ENCODE measurements at places on chromosomes 5 and 9.

- DNase-seq: no peak
Observed at GRCh38 chr5:158163451-158164295, 304.7 kb upstream of the CLINT1 start.

DNA sequence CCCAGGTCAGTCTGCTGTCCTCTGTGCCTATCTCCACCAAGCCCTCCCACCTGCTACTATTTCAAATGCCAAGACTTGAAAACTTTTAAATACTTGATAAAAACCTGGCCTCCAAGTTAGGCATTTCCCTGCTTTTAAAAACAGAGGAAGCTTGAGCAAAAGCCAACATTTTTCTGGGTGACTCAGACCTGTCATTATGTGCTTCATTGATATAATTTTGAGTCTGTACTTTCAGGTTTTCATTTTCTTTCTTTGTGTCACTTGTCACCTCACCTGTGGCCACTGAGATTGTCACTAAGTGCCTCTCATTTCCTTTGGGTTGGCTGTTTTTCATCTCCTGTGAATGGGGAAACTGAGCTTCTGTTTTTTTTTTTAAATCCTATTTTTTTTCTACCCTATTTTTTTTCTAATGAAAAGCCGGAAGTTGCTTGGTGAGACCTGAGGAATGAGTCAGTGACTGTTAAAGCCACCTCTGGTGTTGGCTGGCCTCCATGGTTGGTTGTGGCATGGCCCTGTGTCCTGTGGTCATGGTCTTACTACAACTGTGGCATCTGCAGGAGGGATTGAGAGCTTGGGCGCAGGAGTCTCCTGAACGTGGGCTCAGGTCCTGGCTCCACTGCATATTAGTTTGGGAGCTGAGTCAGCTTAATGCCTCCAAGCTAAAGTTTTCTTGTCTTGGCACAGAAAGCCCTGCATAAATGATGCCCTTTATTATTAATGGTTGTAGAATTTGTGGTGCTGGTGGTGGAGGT lies 56.7 kb downstream of the ARHGAP26 start:
- no peak for DNase-seq

DNA sequence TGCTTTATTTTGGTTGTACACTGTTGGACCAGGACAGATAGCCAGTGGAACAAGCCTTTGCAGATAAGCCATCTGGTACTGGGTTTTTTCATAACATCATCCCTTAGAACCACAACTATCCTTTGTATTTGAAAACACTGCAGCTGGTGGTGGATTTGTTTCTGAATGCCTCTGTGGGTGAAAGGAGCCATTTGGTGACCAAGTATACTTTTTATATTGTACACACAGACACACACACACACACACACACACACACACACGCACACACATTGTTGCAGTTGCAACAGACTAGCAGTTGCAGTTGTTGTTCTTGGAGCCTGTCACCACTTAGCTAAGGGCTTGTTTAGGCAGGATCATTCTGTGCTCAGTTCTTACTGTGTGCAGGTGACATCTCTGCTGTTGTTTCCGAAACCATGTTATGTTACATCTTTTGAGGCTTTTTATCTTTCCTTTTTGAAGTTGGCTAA lies 22.9 kb upstream of the CAVIN4 start:
- DNase-seq: no peak

- DNase-seq: no peak
Observed at GRCh38 chr5:170660531-170660930, 123.0 kb upstream of the GABRP start.

- DNase-seq: no peak
Observed at GRCh38 chr9:81312346-81312745, 377.0 kb downstream of the TLE1 start.

- DNase-seq: no peak
Observed at GRCh38 chr9:7802666-7803065, 3.1 kb upstream of the DMAC1 start.

GRCh38 chr9:133493428-133493827 lies 14.5 kb upstream of the SLC2A6 start:
- DNase-seq: no peak

GRCh38 chr5:76755779-76756637 lies 40.1 kb downstream of the F2R start:
- DNase-seq: no peak

DNA sequence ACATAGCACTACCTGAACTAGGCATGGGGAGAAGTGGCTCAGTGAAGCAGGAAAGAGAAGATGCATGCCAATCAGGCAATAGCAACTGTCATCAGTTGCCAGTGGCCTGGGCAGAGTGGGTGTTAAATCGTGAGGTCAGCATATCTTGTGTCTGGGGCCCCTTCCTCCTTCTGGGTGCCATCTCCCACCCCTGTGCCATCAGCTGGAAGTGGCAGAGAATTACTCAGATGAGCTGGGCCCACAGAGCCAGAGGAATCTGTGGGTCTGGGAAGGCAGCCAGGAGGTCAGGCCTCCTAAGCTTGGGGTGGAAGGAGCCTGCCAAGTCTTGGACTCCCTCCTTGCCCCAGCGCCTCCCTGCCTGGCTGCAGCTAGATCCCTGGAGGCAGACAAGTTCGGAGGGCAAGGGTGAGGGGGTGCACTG lies 66.5 kb downstream of the GALNT12 start:
- DNase-seq: no peak

- no peak for DNase-seq
Observed at GRCh38 chr5:97096846-97097245, 45.6 kb downstream of the LIX1 start.

- DNase-seq: no peak
Observed at GRCh38 chr9:135228345-135228982, 141.0 kb downstream of the OLFM1 start.

GRCh38 chr5:140733098-140733497 lies 32.9 kb downstream of the ZMAT2 start:
- no peak for DNase-seq

DNA sequence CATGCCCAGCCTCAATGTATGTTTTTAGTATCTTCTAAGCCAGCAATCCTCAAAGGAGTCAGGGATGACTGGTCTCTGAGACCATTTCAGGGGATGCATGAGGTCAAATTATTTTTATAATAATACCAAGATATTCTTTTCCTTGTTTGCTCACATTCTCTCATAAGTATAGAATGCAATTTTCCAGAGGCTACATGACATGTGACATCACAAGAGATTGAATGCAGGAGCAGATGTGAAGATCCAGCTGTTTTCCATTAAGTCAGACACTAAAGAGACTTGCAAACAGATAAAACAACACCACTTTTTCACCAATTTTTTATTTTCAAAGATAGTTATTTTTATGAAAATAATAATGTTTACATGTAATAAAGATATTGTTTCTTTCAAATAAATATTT lies 22.0 kb upstream of the FREM1 start:
- no peak for DNase-seq

DNA sequence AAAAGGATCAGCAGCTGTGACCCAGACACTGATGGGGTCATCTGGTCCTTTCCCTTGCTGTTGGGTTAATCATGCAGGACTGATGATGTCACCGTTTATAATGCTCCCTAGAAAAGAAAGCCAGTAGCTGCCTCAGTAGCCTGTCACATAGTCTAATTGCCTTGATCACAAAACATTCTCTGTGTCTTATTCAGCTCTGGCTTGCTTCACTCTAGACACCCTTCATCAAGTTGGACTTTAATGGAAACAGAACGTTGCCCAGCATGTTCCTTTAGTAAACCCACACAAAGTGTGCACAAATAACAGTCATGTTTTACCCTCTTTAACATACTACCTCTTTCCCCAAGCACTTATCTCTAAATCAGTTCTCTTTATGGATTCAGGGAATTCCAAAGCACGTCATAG lies 170.8 kb downstream of the SGCD start:
- no peak for DNase-seq

DNA sequence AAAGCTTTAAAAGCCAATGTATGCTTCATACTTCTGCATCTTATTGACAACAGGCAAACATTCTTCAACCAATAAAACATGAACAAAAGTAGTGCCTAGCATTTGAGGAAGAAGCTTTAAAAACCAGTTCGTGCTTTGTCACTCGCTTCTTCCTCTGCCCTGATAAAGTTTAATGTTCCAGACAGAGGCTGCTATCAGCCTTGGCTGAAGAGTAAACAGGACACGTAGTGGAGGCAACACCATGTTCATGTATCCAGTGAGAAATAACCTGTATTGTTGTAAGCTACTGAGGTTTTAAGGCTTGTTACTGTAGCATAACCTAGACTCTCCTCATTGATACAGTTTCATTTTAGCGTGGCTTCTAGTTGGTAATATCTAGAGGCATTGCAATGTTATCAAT lies 3.2 kb upstream of the FUBP3 start:
- DNase-seq: no peak

DNA sequence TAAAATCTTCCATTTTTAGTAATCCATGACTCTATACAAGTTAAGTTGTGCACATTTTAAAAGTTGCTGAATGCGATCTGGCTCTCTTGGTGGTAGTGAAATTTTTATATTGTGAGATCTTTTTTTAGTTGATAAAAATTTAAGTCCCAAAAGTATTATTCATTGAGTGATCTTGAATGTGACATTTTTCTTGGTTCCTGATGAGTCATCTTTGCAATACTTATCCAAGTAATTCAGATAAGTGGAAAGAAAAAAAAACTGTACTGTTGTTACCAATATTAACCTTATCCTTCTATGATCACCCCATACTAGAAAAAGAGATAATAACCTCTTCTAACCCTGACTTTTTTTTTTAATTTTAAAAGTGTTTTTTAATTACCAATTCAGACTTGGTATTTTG lies 601.3 kb downstream of the PSAT1 start:
- no peak for DNase-seq

DNA sequence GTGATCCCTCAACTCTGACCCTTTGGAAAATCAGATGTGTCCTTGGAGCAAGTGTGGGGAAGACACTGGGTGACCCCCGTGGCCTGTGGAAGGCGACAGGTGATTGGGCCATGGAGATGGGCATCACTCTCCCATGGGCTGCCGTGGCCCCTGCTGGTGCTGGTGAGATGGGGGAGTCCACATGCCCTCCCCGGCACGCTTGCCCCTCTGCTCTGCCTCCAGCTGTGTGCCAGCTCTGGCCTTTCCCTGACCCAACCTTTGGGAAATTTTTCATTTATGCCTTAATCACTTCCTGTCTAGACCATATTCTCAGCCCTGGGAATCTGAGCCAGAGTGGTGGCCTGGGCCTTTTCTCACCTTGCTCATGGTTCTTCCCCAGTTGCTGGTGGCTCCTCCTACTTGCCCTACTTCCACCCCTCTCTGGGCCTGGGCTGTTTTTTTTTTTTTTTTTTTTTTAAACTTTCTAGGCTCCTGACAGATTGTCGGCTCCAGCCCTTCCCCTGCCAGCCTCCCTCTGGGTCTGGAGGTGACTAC lies 56.6 kb downstream of the RGS3 start:
- no peak for DNase-seq

GRCh38 chr9:123724211-123724796 lies 205.6 kb downstream of the DENND1A start:
- no peak for DNase-seq

DNA sequence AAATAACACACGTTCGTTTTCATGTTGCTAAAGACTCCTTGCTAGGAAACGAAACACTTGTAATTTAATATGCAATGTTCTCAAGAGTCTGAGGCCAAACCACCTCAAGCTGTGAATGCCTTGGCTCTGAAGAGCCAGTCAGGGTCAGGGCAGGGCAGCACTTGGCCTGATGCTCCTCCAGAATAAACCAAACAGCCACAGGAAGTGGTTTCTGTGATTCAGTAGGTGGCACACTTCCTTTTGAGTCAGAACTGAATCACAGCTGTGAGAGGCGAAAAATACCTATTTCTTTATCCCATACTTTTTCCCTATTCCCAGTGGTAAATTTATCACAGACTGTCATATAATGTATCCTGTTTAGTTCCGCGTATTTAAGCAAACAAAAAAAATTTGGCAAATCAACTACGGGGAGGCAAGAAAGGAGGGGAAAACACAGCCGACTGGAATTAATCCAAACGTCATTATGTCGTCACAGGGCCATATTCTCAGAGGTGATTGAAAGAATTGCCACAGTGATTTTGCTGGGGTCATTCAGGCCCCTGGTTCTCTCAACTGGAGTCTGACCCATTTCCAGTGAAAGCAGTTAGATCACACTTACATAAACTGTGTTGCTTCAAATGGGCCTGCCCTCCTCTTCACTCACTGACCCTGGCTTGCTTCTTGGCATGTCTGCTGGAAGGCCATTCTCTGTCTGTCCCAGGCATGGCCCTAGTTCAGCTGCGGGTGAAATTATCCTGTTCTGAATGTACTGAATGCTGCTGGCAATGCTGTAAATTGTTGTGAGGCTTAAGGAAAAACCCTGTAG lies 71.2 kb downstream of the ARRDC3 start:
- DNase-seq: peak; percentile 14

GRCh38 chr9:4073371-4073770 lies 226.5 kb downstream of the GLIS3 start:
- DNase-seq: no peak

DNA sequence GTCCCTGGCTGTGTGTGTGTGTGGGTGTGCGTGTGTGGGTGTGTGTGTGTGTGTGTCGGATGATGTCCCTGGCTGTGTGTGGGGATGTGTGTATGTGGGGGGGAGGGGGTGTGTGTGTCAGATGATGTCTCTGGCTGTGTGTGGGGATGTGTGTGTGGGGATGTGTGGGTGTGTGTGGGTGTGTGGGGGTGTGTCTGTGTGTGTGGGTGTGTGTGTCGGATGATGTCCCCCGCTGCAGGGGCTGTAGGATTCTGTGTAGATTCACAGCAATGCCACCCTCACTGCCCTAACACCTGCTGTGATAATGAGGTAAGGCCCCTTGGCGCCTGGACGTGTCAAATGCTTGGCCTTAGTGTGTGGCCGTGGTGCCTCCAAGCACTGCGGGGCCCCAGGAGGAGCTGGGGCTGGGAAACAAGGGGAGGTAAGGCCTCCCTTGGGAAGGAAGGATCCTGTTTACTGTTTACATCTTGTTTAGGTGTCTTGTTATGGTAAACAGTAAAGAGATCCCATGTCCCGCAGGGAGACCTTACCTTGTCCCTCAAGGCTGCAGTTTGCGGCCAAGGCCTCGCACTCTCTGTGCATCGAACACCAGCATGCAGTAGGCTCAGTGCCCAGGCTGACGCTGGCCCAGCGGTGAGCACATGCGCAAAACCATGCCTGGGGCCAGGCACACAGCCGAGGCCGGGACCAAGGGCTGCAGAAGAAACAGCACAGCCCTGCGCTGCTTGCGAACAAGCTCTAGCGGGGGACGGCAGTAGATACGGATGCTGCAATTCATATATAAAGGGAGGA lies 24.1 kb downstream of the AHRR start:
- DNase-seq: no peak

DNA sequence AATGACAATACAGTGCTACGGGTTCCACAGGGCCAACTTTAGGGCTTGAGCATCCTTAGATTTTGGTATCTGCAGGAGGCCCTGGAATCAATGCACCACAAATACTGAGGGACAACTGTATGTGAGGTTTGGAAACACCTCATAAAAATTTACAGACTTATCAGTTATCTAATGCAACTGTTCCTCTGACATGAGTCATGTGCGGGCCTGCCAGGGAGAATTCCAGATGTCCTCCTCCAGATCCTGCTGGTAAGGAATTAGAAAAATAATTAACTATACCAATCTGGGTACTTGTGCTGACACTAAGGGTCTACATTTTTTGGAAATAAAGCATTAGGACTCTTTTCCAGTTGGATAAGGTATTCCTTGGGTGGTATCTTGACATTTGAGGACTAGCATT lies 333.3 kb downstream of the ARRDC3 start:
- DNase-seq: no peak
